ENCODE measurements at places on chromosomes 7 and 10. TPM values are rescaled to one million over a fixed set of nuclear protein-coding genes. Genes with fewer than 3 reads are reported as not detected.

Gene C10orf62
- not detected for total RNA-seq

Gene CALML3
- total RNA-seq = not detected

Gene CHAT
- total RNA-seq = not detected

Gene TET1
- 1.4 TPM for total RNA-seq

Gene GHITM
- total RNA-seq = 76.3 TPM

Gene RADIL
- not detected for total RNA-seq

Gene HEPACAM2
- total RNA-seq = not detected

Gene CALHM3
- total RNA-seq = not detected

Gene OR2A25
- not detected for total RNA-seq

Gene MMD2
- not detected for total RNA-seq

Gene EPHB4
- total RNA-seq = 11.0 TPM

Gene CALHM2
- 1.6 TPM for total RNA-seq

Gene CACNA2D1
- total RNA-seq = not detected

Gene AKR1C2
- not detected for total RNA-seq

Gene WDR86
- total RNA-seq = 6.5 TPM

Gene PTPRZ1
- total RNA-seq = not detected

Gene LRRC27
- total RNA-seq = 3.2 TPM

Gene TUBB8
- total RNA-seq = not detected

Gene LIPF
- not detected for total RNA-seq

Gene ELMO1
- 96.2 TPM for total RNA-seq

Gene HOXA5
- total RNA-seq = 0.28 TPM

Gene SLC18A3
- total RNA-seq = not detected

Gene AFAP1L2
- 0.39 TPM for total RNA-seq

Gene UNCX
- total RNA-seq = not detected

Gene CALML5
- total RNA-seq = not detected

Gene CCNY
- 77.3 TPM for total RNA-seq

Gene AASS
- 0.86 TPM for total RNA-seq

Gene CYP2E1
- 0.83 TPM for total RNA-seq

Gene GIMAP8
- total RNA-seq = 2.5 TPM

Gene NODAL
- total RNA-seq = not detected

Gene COL26A1
- total RNA-seq = not detected

Gene ASB10
- total RNA-seq = not detected

Gene SFTPA1
- total RNA-seq = not detected

Gene NEUROD6
- not detected for total RNA-seq

Gene OR2A7
- total RNA-seq = 2.7 TPM

Gene KEL
- total RNA-seq = 0.46 TPM

Gene AS3MT
- 0.31 TPM for total RNA-seq

Gene CCL24
- total RNA-seq = not detected

Gene DPP6
- not detected for total RNA-seq

Gene PNLIPRP1
- not detected for total RNA-seq

Gene HIBADH
- total RNA-seq = 6.8 TPM

Gene GRM8
- total RNA-seq = not detected

Gene COL13A1
- not detected for total RNA-seq

Gene LHPP
- total RNA-seq = 14.4 TPM

Gene HMX2
- total RNA-seq = not detected

Gene C10orf105
- total RNA-seq = 0.14 TPM

Gene BRI3
- total RNA-seq = 70.8 TPM

Gene LIPK
- total RNA-seq = not detected
